Activated CD4-positive, alpha-beta T cell treated with anti-CD3 and anti-CD28 coated beads, Interleukin-2, amount 10 ng/mL, durations not matched to agents 7 days and 5 days (primary cell): ENCODE measurements at places on chromosomes 4 and X.

DNA sequence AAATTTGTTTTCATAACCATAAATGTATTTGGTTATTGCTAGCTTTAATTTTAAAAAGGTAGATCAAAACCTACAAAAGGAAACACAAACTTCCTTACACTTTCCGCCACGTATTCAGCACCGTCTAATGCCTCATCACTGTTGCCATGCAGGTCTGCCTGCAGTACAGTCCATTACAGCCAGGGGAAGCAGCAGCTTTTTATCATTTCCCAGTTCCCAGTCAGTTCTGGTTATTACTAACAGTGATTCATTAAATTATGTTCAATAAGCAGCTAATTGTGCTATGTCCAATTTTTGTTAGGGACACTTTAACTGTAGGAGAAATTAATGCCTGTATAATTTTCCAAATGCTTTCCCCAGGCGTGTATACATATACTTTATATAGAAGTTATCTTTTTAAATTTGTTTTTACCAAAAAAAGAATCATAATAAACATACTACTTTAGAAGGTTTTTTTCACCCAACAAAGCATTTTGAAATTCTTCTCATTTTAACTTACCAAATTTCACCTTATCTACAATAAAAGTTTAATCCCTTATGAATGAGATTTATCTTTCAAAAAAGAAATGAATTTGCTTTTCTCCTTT, 93.3 kb downstream of the ANXA3 start:
- H3K27ac ChIP-seq = no peak overlapping the region
- H3K4me3 ChIP-seq = no peak overlapping the region
- H3K36me3 ChIP-seq = no peaks in the 10 kb centered on the region
- peak; percentile 55 for DNase-seq
- no peaks in the 10 kb centered on the region for H3K27me3 ChIP-seq

DNA sequence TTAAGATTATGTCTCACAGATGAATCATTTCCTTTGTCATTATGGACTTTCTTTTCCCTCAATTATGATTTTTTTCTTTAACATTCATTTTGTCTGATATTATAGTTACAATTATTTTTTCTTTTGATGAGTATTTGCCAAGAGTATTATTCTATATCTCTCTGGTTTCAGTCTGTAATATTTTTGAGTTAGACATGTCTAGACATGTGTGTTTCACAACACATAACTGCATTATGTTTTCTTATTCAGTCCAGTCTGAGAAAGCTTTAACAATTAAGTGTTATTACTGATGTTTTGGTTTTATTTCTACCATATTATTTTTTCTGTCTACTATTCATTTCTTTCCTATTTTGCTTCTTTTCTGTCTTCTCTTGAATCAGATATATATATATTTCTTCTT, 108.3 kb upstream of the MID1IP1 start:
- no peak for DNase-seq
- H3K27me3 ChIP-seq = peaks cover 5% of the 10 kb centered on the region

GRCh38 chr4:213971-214370, 89.7 kb downstream of the ZNF718 start:
- H3K4me1 ChIP-seq = peaks cover 12% of the 10 kb centered on the region
- H3K4me3 ChIP-seq = no peak overlapping the region
- H3K36me3 ChIP-seq = peaks cover 3% of the 10 kb centered on the region
- H3K27ac ChIP-seq = no peak overlapping the region
- peaks cover 1% of the 10 kb centered on the region for H3K27me3 ChIP-seq

- no peak overlapping the region for H3K27ac ChIP-seq
- H3K36me3 ChIP-seq = no peaks in the 10 kb centered on the region
- H3K4me1 ChIP-seq = no peaks in the 10 kb centered on the region
- DNase-seq = no peak
Measured at GRCh38 chrX:31338991-31339350, 267.1 kb upstream of the FTHL17 start.

GRCh38 chrX:43702660-43703059, 46.6 kb downstream of the MAOA start:
- no peaks in the 10 kb centered on the region for H3K4me1 ChIP-seq
- no peak overlapping the region for H3K4me3 ChIP-seq
- no peak for DNase-seq
- no peaks in the 10 kb centered on the region for H3K36me3 ChIP-seq
- no peak overlapping the region for H3K27ac ChIP-seq

DNA sequence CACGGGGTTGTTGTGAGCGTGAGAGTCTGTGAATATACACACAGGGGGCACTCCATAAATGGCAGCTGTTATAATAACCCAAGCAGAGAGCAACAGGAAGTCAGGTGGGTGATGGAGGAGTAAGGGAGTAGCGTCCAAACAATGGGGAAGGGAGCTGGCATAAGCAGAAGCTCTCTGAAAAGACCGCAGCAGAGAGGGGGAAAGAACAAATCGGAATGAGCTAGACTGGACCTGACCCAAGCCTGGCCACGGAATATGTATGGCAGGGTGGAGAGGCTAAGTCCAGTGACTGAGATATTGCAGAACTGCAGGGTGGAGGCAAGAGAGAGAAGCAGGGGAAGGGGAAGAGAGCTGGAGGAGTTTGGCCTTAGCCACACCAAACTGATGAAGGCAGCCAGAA, 6.5 kb upstream of the GJB1 start:
- no peaks in the 10 kb centered on the region for H3K36me3 ChIP-seq
- no peak overlapping the region for H3K27ac ChIP-seq
- no peak overlapping the region for H3K4me3 ChIP-seq
- DNase-seq = no peak
- peaks cover 5% of the 10 kb centered on the region for H3K27me3 ChIP-seq
